Stimulated activated CD4-positive, alpha-beta T cell treated with anti-CD3 and anti-CD28 coated beads, Interleukin-1b, Interleukin-23, amount 100 ng/mL, for 1 hour (primary cell): ENCODE measurements at places on chromosomes 7 and 10.

DNA sequence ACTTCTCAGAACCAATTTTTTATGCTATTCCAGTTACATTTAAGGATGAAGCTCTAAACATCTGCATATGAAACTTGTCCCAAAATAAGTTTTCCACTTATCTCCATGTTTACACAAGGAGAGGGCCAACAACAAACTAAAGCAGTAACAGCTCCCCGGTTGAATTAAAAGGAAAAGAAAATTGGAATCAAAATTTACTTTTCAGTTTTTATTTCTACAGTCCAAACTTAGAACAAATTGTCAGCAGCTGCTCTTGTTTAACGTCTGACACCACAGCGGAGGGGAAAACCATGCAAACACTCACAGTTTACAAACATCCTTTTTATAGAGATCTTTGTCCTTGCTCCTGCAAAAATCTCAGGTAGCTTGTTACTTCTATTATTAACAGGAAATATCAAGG is 101.3 kb downstream of the COL28A1 start:
- no peak for DNase-seq

GRCh38 chr10:74275755-74276290 is 124.8 kb downstream of the ADK start:
- no peak for DNase-seq

- DNase-seq = no peak
These were observed 21.3 kb upstream of the ELN start for GRCh38 chr7:74006451-74007241.

- DNase-seq = no peak
These were observed 28.5 kb downstream of the CHAT start for GRCh38 chr10:49642311-49642710.

GRCh38 chr7:70615066-70615606 is 516.8 kb upstream of the GALNT17 start:
- DNase-seq = no peak

DNA sequence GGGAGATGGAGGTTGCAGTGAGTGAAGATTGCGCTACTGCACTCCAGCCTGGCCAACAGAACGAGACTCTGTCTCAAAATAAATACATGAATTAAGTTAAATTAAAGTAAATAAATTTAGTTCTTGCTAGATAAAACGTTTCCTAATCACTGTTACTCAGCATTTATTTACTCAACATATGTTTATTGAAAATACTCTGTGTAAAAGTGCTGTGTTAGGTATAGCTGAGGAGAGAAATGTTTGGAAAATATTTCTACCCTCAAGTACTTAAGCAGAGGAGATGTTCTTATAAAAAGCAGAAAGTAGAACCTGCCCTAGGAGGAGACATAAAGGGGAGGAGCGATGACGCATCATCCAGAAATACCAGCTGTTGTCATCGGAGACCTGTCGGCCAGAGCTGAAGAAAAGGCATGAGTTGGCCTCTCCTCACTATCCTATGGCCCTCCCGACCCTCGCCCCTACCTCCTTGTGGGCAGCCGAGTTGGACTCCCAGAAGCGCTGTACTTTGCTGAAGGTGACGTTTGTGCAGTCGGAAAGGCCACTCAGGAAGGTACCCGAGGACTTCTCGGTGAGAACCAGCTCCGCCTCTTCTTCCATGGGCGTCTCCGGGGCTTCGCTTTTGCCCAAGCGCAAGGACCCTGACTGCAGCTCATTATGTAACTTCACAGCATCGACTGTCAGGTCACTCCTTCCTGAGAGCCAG is 1.1 kb downstream of the RRP12 start:
- no peak for DNase-seq

DNA sequence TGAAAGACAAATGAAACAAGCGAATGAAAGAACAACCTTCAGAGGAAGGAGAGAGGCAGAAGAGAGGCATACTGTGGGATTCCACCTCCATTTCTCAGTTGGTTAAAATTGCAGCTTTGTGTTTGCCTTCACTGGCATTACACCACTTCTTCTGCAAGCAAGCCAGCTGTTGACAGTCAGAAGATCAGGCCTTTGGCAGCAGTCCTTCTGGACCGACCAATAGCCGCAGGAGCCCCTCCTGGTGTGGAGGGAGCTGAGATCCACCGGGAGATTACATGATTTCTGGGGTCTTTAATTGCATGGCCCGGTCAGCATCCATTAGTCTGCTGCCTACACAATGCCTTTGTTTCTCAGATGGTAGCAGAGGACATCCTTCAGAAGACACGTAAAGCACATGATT is 206.7 kb downstream of the ADAM12 start:
- DNase-seq = no peak

DNA sequence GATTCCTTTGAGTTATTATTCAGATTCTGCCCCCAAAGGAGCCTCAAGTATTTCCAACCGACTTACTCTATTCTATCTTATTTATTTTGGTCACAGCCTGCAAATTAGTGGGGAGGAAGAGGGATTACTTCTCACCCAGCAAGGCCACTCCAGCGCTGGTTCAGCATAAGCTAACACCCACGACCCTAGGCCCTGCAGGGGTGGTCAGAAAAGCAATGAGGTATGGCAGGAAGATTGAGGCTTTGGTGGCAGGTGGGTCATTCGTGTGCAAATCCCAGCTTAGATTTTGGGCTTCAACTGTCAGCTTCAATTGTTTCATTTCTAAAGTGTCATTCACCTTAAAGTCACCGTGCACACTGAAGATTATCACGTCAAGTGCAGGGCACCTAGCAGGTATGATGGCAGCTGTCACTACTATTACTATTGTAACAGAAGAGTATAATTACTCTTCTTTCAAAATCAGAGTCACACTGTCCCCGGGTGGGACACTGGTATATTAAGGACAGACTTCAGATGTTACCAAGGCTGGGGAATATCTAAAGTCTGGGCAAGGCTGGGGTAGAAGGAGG is 48.8 kb upstream of the OPTN start:
- DNase-seq = no peak

DNA sequence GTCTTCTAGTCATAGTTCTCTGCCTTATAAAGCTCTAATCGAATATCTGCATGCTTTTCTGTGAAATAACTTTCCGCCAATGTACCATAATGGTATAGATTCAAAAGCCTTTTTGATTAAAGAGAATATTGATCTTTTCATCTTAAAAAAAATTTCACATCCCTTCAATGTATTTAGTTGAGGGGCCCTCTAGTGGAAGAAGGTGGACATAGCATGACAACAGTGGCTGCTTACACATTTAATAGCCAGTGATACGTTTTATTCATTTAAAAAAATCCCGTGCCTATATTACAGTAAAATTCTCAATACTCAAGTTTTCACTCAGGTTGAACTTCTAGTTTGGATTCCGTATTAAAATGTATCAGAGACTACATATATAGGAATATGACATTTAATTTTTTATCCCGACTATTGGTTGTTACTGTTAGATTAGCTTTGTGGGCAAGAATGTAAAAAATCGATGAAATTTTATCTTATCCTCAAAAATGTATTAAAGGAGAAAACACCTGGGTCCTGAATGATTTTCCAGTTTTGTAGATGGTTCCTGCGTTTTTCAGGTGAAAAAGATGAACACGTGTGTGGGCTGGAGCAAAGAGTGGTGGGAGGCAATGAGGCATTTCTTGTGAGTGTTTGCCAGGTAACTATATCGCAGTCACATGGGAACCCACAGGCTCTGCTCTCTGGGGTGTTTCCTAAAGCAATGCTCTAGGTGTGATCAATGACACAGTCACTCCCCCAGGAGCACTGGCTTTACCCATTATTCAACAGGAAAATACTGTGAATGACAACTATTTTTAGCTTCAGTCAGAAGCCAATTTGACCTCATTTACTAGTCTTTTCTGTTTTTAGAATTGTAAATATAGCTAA is 24.1 kb upstream of the PNLIP start:
- DNase-seq = no peak
